ENCODE measurements at places on chromosomes 5 and 9.

DNA sequence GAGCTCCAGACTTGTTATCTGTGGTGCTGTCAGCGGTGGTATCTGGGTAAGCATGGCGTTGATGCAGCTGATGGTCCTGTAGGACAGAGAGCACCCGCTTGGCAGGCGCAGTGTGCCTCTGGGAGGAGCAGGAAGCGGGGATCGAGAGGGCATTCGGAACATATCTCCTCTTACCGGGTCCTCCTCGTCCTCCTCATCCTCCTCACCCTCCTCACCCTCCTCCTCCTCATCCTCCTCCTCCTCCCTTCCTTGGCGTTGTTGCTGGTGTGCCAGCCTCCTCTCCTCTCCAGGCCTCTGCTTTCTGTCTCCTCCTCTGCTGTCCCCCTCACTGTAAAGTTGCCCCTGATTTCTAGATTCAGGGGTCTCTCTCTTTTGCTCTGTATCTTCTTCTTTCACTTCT is 21.2 kb downstream of the ECM2 start:
- DNase-seq = no peak

DNA sequence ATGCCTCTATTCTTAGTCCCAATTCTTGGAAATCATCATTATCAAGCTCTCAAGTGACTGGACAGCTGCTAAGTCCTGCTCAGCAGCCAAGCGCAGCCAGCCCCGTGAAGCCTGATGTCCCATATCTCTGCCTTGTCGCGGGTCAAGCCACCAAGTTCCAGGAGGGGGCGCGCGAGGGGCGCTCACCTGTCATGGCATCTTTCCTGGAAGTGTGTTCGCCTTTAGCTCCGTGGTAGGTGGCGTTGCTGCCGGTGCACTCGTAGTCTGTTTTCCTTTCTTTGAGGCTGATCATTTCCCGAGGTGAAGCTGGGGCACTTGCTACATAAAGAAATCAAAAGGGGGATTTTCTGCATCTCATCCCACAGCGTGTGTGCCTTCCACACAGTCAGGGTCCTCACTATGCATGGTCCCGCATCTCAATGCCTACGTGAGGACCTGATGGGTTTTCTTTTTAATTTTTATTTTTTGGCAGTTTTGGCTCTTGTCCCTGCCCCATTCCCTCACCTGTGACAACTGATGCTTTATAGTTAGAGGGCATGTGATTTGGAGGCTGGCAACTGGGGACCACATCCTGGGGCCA is 227.0 kb upstream of the DAP start:
- peak; percentile 77 for DNase-seq

DNA sequence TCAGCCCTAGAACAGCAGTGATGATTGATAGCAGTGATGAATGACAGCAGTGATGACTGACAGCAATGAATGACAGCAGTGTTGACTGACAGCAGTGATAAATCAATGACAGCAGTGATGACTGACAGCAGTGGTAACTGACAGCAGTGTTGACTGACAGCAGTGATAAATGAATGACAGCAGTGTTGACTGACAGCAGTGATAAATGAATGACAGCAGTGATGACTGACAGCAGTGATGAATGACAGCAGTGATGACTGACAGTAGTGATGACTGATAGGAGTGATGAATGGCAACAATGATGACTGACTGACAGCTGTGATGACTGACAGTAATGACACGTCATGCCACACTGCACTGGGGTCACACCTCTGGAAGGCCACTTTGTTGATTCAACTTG is 106.8 kb downstream of the ENTREP1 start:
- no peak for DNase-seq

DNA sequence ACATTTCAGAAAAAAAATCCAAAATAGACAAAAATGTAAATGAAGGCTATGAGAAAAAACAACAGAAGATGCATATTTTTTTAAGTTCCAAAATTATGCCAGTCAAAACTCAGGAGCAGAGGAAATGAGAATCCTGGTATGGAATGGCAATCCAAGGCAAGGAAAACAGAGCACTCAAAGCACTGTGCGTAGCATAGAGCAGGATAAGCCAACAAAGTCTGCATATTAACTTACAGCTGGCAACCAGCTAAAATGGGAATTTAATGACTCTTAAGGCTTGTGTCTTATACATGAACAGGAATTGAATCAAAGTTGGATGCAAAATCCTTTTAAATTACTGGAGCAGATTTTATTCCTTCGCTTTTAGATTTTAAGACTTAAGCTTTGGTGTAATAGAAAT is 203.5 kb upstream of the DAPK1 start:
- DNase-seq = no peak

DNA sequence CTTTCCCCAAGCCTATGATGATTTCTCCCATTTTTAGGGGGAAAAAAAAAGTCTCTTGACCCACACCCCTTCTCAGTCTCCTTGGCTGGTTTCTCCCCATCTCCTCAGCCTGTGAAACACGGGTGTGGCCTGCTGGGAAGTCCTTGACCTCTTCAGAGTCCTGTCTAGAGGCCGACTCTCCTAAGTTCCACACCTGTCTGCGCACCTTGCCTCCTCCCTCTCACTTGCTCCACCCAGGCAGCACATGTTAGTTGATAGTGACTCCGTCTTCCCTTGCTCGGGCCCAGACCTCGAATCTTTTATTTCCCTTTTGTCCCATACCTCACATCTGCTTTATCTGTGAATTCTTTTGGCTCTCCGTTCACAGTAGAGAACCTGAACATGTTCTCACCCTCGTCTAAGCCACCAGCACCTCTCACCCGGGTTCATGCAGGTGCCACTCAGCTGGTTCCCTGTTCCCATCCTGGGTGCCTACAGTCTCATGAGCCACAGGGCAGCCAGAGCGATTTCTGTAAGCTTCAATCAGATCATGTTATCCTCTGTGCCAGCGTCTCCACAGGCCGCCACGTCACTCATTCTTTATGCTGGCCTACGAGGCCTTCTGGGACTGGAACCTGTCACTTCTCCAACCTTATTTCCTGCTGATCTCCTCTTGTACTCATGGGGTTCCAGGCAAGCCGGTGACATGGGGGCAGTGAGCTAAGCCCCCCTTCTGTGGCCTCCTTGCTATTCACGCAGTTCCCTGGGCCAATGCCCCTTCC is 51.7 kb upstream of the LRRTM2 start:
- no peak for DNase-seq

DNA sequence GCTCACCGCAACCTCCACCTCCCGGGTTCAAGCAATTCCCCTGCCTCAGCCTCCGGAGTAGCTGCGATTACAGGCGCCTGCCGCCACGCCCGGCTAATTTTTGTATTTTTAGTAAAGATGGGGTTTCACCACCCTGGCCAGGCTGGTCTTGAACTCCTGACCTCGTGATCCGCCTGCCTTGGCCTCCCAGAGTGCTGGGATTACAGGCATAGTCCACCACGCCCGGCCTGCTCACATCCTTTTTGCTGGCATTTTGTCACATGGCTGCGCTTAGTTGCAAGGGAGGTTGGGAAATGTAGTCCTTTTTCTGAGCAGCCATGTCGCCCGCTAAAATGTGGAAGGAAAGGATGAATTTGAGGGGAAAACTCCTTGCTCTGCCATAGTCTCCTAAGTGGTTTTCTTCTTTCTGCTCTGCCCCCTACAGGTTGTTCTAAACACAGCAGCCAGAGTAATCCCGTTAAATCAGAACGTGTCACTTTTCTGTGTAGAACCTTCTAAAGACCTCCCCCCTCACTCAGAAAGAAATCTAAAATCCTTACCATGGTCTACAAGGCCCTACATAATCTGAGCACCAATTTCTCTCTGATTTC is 57.8 kb upstream of the HSPA9 start:
- peak; percentile 55 for DNase-seq

Data from activated CD4-positive, alpha-beta T cell treated with anti-CD3 and anti-CD28 coated beads, Interleukin-2, Interleukin-6, amounts not matched to agents 100 ng/mL and 50 ng/mL, durations not matched to agents 16 hours and 8 hours (primary cell).